Inflammatory macrophage (primary cell): ENCODE measurements at places on chromosomes 16 and 17.

GRCh38 chr17:77319211-77320043 is 178.7 kb downstream of the SEC14L1 start:
- peak; percentile 84 for DNase-seq

- no peak for DNase-seq
Observed at GRCh38 chr17:68302066-68302564, 10.8 kb downstream of the ARSG start.

GRCh38 chr17:66228887-66229782 is at the start of gene APOH:
APOH (minus strand) TSS chr17:66229415; CDS start chr17:66229379, 36 bp downstream.
- no peak for DNase-seq

DNA sequence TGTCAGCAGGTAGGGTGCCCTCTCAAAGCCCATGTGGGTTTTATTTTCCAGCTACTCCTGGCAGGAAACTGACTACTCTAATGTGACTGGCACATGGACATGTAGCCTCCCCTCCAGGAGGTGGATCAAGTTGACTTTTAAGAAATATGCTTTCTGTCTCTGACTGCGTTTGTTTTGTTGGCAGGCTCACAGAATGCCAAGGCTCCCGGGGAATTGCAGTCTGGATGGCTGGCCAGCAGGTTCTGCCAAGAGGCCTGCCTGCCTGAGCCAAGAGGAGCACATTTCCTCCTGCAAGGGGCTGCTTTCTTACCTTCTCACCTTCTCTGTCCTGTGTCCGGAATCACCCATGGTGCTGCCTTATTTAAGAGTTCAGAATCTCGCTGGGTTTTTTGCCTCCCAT is 217.3 kb upstream of the ERCC4 start:
- no peak for DNase-seq

- DNase-seq: peak; percentile 78
Observed at GRCh38 chr17:59829217-59830006, 63.3 kb downstream of the TUBD1 start.

DNA sequence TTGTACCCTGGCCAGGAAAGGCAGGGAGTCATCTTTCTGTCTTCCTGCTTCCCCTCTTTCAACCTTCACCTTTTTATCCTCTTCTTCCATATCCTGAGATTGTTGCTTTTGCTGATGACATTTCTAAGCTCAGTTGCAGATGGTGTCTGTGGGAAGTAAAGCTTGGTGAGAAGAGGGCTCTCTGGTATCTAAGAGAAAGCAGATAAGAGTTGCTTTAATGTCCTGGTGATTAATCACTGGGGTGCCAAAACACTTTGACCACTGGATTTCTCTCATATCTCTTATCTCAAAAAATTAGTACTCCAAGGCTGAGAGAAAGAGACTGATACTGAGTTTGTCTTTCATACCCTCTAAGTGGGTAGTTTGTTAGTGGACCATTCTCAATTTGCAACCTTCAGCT is 71.3 kb downstream of the NEUROD2 start:
- DNase-seq: no peak

DNA sequence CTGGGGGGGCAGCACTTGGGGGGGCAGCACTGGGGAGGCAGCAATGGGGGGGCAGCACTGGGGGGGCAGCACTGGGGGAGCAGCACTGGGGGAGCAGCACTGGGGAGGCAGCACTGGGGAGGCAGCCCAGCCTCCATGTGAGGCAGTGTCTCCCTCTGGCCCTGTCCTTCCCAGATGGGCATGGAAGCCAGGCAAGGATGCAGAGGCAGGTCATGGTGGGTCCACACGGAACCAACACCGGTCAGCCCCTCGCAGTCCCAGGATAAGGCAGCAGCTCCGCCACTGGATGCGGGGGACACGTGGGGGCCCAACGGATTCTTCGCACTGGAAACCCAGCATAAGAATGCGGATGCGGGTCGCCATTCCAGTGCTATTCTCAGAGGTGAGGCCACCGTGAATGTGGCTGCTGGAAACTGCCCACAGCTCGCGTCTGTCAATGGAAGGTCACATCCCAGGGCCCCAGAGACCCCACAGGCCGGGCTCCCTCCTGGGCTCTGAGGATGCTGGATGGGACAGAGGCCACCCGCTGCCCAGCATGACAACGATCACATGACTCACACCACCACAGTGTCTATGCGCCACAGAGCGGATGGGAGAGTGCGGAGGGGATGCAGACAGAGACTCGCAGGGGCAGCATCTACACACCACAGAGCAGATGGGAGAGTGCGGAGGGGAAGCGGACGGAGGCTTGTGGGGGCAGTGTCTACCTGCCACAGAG is 59.0 kb downstream of the LMF1 start:
- no peak for DNase-seq

DNA sequence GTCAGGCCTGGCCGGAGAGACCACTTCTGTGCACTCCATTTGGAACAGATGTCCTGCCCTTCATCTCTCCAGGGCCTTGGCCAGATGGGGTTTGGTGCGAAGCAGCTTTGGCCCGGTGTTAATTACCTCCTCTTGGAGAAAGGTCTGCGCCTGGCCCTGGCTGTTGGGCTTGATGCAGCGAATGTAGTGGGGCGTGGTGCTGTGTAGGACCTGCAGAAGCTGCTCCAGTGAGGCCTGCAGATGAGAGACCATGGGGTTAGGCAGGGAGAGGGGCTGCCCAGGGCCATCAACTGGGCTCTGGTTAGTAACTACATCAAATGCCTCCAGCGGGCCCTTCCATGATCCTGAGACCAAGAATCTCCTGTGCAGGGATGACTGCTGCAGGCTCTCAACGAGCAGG is 18.7 kb downstream of the ZNHIT3 start:
- DNase-seq: no peak

DNA sequence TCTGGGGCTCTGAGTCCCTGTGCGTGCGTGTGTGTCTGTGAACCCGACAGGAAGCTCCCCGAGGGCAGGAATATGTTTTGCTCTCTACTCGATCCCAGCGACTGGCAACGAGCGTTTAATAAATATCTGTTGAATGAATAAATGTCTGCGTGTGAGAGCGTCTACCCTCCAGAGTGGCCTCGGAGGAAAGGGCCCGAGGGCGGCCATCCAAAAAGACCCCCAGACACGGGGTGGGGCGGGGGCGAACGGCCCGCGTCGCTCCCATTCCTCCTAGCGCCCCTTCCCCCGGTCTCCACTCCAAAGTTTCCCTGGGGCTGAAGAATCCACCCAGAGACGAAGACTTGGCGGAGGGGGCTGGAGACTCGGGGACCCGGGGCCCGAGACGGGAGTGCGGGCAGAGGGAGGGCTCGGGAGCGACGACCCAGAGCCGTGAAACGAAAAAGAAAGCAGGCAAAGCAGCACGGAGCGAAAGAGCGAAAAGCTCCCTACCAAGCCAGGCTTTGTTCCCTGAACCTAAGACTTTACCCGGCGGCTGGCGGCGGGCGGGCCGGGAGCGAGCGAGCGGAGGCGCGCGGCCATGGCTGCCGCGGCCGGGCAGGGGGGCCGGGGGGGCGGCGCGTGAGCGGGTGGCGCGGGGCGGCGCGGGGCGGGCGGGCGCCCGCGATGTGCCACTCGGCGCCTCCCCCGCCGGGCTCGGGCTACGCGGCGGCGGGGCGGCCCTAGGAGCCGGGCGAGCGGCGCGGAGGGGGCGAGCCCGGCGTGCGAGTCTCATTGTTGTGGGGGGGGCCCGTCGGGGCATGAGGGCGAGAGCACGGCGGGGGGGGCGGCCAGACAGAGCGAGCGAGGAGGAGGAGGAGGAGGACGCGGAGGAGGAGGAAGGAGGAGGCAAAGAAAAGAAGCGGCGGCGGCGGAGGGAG is at the start of gene MLLT6:
Gene MLLT6 (plus strand): TSS at position 668 of the 917 bp plus-strand sequence. CDS start 360 bp downstream, outside the sequence.
- DNase-seq: peak; percentile 62

DNA sequence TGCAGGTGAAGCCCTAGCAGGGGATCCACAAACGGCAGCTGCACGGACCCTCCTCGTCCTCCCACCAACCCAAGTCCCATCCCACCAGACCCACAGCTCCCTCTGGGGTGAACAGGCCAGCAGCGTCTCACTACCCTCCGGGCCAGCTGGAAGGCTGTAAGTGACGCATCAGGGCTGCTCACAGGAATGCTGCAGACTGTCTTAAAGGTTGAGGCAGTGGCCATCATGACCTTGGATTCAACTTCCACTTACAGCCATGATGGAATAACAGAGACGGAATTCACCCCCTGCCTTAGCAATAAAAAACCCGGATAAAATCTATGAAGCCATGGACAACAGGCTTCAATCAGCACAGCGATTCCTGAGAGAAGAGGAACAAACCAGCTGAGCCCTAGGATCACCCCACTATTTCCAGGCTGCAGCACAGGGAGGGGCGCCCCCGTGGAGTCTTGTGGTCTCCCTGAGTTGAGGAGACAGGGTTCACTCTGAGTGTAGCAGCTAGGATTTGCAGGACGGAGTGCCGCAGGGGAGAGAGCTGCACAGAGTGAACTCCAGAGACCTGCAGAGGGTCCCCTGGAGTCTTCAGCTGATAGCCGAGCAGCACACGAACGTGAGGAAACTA is 10.5 kb downstream of the FAM83G start:
- no peak for DNase-seq

GRCh38 chr16:27311448-27311830 is 2.3 kb upstream of the IL4R start:
- peak; percentile 66 for DNase-seq

- DNase-seq: no peak
Observed at GRCh38 chr16:83705856-83706255, 101.9 kb upstream of the HSBP1 start.

- no peak for DNase-seq
Observed at GRCh38 chr17:77604301-77604972, 354.1 kb upstream of the TNRC6C start.

GRCh38 chr16:81005610-81006161 is 999 bp downstream of the CMC2 start:
- DNase-seq: no peak
